ENCODE measurements at places on chromosomes 11 and 22.
A peak's percentile ranks its signal among the peaks of the same experiment; 100 is the strongest.

DNA sequence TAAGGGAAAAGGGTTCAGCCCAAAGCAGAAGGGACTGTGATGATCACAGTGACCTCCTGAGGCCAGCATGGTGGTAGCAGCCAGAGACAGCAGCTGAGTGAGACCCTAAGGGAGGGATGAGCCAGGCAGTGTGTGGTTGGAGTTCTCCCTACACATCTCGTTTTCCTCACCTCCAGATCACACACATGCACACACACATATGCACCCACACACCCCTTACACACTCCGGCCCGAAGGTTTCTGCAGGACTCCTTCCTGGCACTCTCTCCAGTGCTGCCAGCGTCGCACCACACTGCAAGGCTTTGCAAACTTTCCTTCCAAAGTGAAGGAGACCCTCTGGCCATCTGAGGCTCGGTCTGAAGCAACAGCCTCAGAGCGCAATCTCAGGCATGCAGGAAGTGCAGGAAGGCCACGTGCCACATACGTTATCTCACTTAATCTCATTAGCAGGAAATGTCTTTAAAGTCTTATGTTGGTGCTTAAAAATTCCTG, 26.9 kb upstream of the TP53I11 start:
- no peak for DNase-seq

DNA sequence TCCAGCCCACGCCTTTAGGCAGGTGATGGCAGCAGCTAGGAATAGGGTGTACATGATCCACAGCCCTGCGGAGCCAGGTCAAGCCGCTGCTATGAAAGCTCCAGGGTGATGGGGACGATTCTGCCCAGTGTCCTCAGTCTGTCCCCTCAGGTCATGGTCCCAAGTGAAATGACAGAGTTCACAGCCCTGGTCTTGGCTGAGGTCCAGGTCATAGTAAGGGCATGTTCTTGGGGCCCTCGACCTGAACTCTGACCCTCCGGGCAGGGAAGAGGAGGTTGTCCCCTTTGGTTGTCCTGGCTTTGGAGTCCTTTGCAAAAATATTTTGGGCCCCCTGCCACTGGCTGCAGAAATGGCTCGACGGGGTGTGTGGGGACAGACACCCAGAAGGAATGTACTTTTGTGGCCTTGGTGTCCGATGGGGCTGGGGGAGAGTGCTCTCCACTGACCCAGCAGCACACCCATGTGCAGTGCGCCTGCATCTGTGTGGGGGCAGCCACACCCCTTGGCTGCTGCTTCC, 7.3 kb downstream of the C22orf31 start:
- no peak for DNase-seq

DNA sequence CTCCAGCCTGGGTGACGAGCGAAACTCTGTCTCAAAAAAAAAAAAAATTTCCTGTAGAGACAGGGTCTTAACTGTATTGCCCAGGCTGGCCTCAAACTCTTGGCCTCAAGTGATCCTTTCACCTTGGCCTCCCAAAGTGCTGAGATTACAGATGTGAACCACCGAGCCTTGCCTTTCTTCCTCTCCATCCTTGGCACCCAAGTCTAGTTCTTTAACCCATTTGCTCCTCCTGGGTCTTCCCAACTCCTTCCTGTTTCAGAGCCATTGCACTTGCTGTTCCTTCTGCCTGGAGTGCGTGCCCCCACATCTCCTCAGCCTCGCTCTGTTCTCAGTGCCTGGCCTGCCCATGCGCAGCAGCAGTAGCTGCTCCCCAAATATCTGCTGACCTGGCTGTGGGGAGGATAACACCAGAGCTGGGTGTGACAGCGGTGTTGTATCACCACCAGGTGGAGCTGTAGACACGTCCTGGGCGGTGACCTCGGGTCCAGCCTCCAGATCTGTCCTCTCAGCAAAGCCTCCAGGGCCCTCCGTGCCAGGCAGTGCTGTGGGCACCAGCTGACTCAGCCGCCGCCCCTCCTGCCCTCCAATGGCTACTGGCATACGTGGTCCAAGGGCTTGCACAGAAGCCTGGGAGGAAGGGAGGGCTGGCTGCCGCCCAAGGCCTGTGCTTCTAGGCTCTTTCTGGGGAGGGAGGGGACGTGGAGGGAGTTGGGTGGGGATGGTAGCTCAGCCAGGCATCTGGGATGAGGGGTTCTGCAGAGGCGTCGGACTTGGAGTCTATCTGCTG, 22.0 kb downstream of the TEF start:
- DNase-seq: peak; percentile 78

DNA sequence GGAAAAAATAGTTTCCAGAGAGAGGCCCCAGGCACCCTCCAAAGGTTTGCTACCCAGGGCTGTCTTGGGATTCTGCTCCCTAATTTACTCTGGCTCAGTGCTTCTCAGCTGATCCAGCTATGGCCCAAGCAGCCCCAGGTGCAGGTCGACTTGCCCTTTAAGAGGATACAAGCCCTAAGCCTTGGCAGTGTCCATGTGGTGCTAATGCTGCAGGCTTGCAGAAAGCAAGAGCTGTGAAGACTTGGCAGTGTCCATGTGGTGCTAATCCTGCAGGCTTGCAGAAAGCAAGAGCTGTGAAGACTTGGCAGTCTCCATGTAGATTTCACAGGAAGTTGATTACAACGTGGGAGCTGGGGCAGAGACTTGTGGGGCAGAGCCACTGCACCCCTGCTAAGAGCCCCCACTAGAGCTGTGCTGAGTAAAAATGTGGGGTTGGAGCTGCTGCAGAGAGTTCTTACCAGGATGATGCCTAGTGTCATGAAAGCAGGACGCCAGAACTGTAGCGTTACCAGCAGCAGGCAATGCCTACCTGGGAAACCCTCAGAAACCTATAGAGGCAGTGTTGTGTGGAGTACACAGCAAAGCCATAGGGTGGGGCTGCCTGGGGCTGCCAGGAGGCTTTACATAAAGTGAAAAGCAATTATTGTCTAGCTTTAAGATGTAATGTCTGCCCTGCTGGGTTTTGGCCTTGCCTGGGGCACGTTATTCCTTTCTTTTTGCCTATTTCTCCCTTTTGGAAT, 16.1 kb upstream of the OR52K1 start:
- no peak for DNase-seq

DNA sequence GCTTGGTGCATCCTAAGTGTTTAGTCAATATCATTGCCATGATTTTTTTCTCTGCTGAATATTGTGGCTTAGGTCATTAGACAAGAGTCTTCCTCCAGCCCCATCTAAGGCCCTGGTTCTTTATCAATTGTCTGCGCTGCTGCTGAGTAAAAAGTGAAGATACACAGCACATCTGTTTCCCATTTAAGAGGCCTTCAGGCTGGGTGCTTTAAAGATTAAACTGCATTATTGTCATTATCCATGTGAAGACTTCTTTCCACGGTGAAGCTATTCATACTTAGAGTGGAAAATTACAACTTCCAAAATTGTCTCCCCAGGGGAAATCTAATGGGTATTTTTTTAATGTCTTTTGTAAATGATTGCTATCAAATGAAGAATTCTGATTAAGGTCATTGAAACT, 719.8 kb upstream of the LRRC4C start:
- DNase-seq: no peak

GRCh38 chr22:47197773-47198500, 435.5 kb downstream of the TBC1D22A start:
- no peak for DNase-seq

- DNase-seq: no peak
Measured at GRCh38 chr11:102476812-102477211, 24.2 kb upstream of the TMEM123 start.

DNA sequence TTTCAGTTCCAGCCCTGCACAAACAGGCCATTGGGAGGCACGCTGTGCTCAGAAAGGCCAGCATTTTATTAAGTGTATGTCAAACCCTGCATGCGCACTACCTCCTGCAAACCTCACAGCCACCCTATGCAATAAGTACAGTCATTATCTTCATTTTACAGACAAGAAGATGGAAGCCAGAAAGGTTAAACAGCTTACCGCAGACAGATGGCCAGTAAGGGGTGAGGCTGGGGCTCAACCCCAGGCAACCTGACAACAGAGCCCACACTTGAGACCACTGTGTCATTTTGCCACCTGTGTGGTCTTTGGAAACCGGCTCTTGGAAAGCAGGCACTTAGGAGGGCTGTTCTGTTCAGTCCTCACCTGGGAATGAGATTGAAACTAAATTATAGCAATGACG, 142.3 kb downstream of the NXPE2 start:
- no peak for DNase-seq

DNA sequence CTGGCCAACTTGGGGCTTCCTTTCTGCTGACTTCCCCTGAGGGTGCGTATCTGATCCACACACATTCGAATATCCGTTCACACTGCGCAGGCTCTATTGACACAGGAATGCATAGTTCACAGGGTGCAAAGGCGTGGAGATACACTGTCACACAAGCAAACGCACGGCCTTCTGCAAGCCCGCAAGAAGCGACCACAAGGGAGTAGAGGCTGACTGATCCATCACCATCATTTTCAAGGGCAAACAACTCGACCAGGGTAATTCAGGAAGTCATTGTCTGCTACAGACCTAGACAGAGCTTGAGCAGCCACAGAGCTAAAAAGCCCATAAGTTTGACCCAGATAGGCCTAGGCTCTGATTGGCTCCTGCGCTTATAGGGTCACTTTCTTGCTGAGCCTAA, 392.3 kb downstream of the MN1 start:
- no peak for DNase-seq

DNA sequence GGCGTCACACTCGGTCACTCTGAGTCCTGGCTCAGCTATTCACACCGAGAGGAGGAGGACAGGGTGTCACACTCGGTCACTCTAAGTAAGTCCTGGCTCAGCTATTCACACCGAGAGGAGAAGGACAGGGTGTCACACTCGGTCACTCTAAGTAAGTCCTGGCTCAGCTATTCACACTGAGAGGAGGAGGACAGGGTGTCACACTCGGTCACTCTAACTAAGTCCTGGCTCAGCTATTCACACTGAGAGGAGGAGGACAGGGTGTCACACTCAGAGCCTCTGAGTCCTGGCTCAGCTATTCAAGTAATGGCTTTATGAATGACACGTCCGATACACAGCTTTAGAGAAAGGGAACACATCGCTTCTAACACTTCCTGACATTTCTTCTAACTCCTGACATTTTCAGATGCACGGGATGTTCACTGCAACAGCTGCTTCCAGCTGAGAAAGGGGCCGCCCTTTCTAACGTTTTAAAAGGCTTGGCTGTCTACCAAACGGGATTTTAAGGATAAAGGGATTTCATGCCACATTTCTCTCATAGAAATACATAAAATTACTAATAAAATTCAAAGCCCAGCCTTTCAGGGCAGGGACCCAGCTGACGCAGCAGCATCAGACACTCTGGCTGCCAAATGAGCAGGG, 28.1 kb downstream of the DRD4 start:
- DNase-seq: no peak

- no peak for DNase-seq
Measured at GRCh38 chr22:31329453-31330215, 16.5 kb downstream of the PATZ1 start.

- no peak for DNase-seq
Measured at GRCh38 chr11:104917271-104918112, 19.2 kb upstream of the CASP12 start.

GRCh38 chr22:38953577-38954413, 3.6 kb upstream of the APOBEC3A start:
- DNase-seq: no peak

DNA sequence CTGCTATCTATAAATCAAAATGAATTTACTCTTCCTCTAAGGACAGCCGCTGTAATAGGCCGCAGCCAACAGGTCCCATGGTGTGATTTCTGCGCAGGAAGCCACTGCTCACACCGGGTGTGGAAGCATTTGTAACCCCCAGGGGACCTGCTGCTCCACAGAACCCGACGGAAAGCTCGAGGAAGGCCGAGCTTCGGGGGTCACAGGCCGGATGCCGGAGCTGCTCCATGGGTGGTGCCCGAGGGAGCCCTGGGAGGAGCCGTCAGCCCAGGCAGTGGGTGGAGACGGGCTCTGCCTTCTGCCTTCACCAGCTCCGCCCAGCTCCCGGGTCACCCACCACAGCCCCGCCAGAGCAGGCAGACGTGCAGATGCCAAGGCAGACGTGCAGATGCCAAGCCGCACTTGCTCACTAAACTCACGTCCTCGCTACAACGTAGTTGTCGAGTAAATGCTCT, 63.5 kb downstream of the BRD1 start:
- no peak for DNase-seq

GRCh38 chr22:29470159-29470855, 9.7 kb upstream of the NEFH start:
- DNase-seq: no peak

DNA sequence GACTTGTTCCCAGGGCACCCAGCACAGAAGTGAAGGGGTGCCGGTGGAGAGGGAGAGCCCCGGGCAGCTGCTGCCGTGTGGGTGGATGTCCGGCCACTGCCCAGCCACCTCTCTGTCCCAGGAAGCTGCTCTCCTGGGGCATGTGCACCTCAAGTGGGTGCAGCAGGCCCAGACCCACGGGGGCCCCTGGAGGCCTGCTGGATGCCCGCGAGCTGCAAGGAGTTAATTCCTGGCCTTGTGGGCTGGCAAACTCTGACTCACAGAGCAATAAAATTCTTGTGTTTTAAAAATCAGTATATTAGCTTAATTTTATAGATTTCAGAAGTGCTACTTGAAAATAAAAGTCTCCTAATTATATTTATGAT, 37.4 kb upstream of the KCNQ1OT1 start:
- no peak for DNase-seq

DNA sequence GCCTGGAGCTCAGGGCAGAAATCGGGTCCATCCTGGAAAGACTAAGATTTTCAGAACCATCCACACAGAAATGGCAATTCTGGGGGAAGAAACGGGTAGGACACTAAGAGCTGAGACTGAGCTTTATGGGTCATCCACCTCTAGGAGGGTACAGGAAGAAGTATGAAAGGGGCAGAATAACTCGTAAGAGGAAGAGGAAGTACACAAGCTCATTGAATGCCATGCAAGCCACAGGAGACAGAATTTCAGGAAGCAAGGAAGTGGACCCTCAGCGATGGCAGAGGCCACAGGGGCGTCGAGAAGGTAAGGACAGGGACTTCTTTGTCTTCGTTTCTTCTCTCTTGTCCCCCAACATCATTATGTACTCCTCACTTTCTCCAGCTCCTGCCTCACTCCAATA, 169.6 kb downstream of the MAML2 start:
- no peak for DNase-seq

- no peak for DNase-seq
Measured at GRCh38 chr11:124895471-124895971, 2.1 kb downstream of the ROBO4 start.

Data from cerebellar nuclear complex (tissue), 1 donor.